Left lobe of liver (tissue), 2 donors: ENCODE measurements at places on chromosomes 7 and 10. TPM values are rescaled to one million over a fixed set of nuclear protein-coding genes. Genes with fewer than 3 reads are reported as not detected.

The TMEM178B gene
- total RNA-seq: not detected

The HOXA9 gene
- total RNA-seq: not detected

The PHKG1 gene
- total RNA-seq: 0.78 TPM

The TDRD1 gene
- total RNA-seq: 0.05 TPM

The SLC39A12 gene
- 0.08 TPM for total RNA-seq

The VSTM4 gene
- total RNA-seq: 2.7 TPM

The CLCN1 gene
- total RNA-seq: not detected

The PAPOLB gene
- not detected for total RNA-seq

The KCNIP2 gene
- total RNA-seq: 1.4 TPM

The IDI2 gene
- total RNA-seq: not detected

The ADRB1 gene
- 0.10 TPM for total RNA-seq

The C10orf67 gene
- total RNA-seq: not detected

The ZCCHC24 gene
- 30.5 TPM for total RNA-seq

The FAM25G gene
- total RNA-seq: not detected

The IGFBP3 gene
- 140 TPM for total RNA-seq

GRCh38 chr7:40882071-40882658, 747.4 kb downstream of the SUGCT start:
- DNase-seq: no peak

DNA sequence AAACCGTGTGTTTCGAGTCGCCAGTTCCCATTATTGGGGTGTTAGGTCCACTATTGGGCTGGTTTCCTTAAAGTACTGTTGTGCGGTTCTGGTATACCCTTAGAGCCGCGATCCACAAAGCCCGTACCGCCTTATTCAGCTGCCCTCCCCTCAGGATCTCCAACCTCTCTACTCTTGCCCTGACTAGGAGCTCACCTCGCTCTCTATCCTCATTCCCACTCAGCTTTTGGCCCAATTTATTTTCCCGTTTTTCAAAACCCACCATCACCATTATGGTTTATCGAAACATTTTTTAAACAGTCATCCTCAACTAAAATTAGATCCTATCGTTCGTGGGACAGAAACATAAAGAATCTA, 461 bp upstream of the ETV1 start:
- DNase-seq: no peak

DNA sequence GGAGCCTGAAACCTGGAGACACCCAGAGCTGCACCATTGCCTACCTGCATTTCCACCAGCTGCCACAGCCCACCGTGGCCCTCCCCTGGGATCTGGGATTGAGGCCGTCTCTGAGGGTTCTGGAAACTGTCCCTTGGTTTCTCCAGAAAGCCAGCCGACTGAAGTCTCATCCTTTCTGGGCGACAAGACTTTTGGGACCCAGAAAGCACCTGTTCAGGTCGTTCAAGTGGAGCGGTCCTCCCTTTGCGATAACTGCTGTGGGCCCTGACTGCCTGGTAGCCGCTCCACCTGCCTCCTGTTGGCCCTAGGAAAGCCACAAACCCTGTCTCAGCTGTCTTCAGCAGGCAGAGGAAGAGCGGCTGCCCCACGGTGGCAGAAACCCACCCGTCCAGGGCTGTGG, 346.0 kb upstream of the MKI67 start:
- no peak for DNase-seq

GRCh38 chr7:45068236-45069023, 20.3 kb downstream of the NACAD start:
- no peak for DNase-seq

- DNase-seq: no peak
Measured at GRCh38 chr10:74963549-74963948, 137.1 kb downstream of the KAT6B start.

DNA sequence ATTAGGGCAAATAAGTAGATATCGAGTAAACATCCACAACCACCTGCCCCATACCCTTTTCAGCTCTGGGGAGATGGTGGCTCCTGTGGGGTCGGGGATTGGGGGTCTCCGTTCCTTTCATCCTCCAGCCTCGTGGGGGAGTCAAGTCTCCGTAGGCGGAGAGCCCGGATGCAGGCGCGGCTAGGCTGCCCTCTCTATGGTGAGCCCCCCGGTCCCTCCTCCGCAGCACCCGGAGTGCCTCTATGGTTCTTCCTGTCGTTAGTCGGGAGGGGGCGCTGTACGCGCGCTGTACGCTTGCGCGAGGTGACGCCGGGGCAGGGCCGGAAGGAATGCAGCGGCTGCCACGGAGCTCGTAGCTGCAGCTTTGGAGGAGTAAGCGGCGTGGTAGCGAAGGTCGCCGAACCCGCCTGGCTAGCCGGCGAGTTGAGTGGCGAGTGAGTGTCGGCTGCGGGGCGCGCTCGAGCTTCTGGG, 14.8 kb upstream of the MMD2 start:
- peak; percentile 93 for DNase-seq

DNA sequence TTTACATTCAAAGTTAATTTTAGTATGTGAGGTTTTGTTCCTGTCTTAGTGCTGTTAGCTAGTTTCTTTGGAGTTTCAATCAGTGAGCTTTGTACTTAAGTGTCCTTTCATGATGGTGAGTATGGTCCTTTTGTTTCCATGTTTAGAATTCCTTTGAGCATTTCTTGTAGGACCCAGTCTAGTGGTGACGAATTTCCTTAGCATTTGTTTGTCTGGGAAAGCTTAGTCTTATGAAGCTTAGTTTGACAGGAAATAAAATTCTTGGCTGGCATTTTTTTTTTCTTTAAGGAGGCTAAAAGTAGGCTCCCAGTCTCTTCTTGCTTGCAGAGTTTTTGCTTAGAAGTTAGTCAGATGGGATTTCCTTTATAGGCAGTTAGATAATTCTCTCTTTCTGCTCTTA, 209.2 kb upstream of the SEMA3C start:
- DNase-seq: no peak

DNA sequence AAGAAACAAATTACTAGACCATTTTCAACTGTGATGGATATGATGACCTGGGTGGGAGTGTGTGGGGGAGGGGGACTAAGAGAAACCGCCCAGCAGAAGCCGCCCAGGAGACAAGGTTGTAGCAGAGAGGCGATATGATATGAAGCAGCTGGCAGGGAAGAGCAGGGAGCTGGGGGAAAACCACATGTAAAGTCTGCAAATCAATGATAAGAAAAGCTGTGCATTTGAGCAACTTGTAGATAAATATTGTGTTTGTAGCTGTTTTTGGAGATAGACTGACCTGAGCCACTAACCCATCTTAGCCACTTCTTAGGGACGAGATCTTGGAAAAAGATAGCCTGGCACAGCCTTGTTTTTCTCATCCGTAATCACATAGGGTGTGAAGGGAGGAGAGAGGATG, 252.6 kb downstream of the SEC23IP start:
- DNase-seq: no peak

DNA sequence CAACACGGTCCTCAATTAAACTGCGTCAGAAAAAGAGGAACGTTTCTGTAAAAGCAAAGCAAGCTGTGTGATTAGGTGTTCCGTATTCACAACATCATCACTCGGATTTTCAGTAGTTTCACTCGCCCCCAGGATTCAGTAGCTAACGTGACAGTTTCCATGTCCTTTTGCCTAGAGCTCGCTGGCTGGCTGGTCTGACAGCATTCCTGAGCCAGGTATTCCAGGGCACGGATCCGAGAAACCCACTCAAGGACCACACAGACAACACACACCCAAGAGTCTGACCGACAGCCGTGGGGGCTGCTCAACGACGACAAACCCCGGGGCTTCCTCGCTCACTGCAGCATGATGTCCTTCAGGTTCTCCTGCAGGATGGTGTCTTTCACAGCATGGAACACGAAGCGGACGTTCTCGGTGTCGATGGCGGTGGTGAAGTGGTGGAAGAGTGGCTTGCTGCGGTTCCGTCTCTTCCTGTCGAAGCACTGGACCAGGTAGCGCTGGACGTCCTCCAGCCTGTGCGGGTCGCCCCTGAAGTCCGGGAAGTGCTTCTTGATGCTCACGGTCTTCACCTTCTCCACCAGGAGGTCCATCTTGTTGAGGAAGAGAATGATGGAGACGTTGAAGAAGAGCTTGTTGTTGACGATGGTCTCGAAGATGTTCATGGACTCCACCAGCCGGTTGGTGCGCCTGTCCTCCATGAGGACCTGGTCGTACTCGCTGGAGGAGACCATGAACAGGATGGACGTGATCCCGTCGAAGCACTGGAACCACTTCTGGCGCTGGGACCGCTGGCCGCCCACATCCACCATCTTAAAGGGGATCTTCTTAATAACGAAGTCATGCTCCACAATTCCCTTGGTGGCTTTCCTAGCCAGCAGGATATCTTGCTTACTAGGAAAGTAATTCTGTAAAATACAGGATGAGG, 43.1 kb downstream of the AMZ1 start:
- DNase-seq: peak; percentile 37

DNA sequence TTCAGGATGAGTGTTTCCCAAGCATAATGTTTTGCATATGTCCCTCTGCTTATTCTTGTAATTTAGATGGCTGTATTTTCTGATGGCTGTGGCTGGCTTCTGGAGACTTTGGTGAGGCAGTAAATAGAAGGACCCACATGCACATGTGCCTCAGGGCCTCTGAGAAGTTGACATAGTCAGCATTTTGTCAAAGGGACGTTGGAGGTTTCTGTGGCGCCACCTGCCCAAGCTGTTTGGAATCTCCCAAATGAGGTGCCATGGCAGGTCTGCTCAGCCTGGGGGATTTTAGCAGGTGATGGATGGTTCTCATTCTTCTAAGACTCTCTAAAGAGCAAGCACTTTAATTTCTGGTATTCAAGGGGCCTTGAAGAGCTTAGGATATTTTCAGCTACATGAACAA, 29.8 kb downstream of the C10orf120 start:
- DNase-seq: no peak

GRCh38 chr10:93077860-93078337, 4.2 kb downstream of the CYP26A1 start:
- DNase-seq: peak; percentile 93

GRCh38 chr7:41817386-41817785, 114.5 kb upstream of the INHBA start:
- DNase-seq: no peak

DNA sequence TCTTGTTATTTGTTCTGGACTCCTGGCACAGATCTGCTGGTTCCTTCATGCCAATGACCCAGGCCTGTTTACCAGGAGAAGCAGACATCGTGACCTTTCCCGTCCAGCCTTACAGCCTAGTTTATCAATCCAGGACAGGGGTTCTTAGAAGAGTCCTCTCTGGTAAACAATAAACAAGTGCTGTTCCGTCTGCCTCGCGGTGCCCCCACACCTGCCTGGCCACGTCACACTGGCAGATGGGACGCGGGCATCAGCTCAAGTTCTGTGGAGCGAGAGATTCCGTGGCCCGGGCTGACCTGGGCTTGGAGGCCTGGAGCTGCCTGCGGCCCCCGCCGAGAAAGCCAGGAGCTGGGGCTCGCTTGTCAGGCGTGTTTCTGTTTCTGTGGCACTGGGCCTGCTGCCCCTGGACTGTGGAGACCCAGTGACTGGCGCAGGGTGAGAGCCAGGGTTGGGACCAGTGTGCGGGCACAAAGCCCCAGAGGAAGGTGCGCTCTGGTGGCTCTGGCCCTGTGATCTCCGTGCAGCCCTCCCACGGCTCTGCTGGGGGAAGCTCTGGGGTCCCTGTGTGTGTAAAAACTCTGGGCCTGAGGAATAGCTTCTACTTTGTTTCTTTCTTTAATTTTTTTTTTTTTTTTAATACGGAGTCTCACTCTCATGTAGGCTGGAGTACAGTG, 28.4 kb upstream of the PFKFB3 start:
- peak; percentile 76 for DNase-seq

- no peak for DNase-seq
Measured at GRCh38 chr10:59033622-59034021, 142.8 kb upstream of the PHYHIPL start.

DNA sequence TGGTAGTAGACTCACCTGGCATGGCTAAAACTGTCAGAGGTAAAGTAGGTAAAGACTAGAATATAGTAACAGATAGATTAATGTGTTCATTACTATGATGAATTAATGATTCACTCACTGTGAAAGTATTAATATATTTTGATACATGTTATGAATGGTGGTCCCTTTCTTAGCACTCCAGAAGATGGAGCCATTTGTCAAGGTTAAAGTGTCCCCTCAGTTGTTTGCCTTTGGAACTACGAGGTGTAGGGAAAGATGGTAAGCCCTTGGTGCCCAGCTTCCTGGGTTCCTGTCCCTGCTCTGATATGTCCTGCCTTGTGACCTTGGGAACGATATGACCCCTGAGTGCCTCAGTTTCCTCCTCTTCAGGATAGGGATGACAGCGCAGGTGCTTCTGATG, 49.4 kb downstream of the HTRA1 start:
- DNase-seq: no peak

DNA sequence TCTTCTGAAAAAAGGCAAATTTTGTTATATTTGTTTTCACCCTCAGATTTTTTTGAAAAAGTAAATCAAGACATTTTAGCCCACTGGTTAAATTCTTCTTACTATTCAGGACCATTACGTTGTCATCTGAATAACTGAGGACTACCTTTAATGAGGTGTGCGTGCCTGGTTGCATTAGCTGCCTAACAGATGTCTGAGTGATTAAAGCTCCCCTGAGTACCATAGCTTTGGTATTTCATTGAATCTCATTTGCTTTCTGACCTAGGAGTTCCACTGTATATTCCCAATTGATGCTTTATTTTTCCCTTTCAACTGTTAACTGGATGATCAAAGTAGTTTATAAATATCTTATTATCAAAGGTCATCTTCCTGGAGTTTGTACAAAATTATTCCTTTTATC, 410.0 kb upstream of the SEMA3D start:
- no peak for DNase-seq

- DNase-seq: no peak
Measured at GRCh38 chr7:90777041-90777440, 180.9 kb downstream of the CDK14 start.

DNA sequence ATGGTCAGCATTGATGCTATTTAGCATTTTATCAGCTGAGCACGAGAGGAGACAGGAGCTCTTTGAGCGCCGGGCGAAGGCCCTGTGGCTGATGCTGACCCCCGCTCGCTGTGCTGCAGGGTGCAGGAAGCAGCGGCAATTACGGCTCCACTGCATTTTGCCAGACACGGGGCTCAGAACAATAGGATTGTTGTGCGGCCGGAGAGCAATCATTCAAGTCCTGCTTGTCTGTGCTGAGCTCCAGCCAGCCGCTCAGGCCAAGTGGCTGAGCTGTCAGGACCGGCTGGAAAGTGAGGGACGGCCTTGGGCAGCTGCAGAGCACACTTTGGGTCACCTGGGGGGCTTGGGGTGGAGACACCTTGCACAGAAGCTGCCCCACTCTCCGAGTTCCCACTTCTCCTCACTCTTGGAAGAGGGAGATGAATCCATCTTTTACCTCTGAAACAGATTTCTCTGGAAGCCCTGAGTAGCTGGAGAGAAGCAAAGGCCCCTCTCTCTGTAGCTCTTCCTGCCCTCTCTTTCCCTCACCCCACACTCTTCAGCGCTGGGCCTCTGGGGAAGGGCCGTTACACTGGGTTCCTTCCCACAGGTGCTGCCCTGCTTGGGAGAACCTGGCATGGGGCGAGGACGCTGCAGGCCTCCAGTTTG, 17.3 kb upstream of the ADARB2 start:
- DNase-seq: no peak

DNA sequence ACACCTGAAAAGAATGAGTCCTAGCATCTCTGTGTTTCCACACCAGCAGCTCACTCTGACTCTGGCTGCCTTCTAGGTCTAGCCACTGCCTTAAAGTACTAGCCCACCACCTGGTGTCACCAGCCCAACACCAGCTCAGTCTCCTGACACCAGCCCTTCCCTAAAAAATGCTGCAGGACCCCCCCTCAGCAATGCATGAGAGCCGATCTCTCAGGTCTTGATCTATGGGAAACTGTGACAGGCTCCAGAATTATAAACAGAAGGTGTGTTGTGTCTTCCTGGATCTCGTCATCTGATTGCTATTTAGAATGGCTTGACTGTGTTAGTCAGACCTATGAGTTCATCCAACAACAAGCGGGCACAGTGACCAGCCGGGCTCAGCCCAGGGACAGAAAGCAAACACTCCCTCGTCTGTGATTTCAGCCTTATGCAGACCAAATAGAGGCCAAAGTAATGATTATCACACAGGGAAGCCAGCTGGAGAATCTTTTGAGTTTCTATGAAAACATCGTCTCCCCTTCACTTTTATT, 66.6 kb downstream of the CUBN start:
- DNase-seq: no peak
